ENCODE measurements at places on chromosomes 16 and 17.
A peak's percentile ranks its signal among the peaks of the same experiment; 100 is the strongest.

DNA sequence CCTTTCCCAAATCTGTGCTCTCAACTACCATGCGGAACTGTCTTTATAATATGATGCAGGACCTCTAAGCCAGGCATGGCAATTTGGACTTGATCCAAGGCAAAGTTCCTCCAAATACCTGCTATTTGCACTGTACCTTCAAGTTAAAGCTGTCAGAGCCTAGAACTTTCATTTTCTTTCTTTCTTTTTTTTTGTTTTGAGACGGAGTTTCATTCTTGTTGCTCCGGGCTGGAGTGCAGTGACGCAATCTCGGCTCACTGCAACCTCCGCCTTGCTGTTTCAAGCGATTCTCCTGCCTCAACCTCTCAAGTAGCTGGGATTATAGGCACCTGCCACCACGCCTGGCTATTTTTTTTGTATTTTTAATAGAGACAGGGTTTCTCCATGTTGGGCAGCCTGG is 51.7 kb downstream of the ARHGAP27 start:
- no peak for DNase-seq

- peak; percentile 54 for DNase-seq
These were observed at the start of gene BTBD17 for GRCh38 chr17:74361230-74362068. Gene BTBD17 (minus strand): TSS chr17:74361868. CDS start chr17:74361819, 49 bp downstream.

DNA sequence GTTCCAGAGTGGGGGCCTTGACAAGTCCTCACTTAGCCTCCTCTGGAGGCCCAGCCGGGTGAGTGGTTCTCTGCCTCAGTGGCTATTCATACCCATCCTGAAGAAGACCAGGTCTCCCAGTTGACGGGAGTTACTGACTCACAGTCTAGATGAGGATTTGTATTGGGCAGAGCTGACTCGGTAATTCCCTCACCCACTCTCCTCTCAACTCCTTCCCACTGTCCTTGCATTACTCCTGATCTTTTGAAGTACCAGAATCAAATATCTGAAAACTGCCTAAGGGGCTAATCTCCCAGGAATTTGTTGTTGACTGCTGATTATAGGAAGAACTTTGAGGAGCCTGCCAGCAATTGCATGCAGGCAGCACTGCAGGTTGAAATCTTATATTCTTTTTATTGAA is 14.2 kb downstream of the SAP30BP start:
- no peak for DNase-seq

- DNase-seq, result peak; percentile 93
These were observed at the start of gene MT1X for GRCh38 chr16:56681939-56682702. Gene MT1X (plus strand): TSS chr16:56682470. CDS start chr16:56682541, 71 bp downstream.

- DNase-seq, result no peak
These were observed 5.8 kb downstream of the TXNDC11 start for GRCh38 chr16:11736903-11737302.

- no peak for DNase-seq
These were observed 578.8 kb downstream of the CDH11 start for GRCh38 chr16:64543031-64543430.

- no peak for DNase-seq
These were observed 54.8 kb downstream of the KANSL1 start for GRCh38 chr17:46138473-46138872.

- DNase-seq, result no peak
These were observed 4.5 kb downstream of the GSG1L start for GRCh38 chr16:28058839-28059589.
